ENCODE measurements at places on chromosomes 3 and 15.
A peak's percentile ranks its signal among the peaks of the same experiment; 100 is the strongest.

DNA sequence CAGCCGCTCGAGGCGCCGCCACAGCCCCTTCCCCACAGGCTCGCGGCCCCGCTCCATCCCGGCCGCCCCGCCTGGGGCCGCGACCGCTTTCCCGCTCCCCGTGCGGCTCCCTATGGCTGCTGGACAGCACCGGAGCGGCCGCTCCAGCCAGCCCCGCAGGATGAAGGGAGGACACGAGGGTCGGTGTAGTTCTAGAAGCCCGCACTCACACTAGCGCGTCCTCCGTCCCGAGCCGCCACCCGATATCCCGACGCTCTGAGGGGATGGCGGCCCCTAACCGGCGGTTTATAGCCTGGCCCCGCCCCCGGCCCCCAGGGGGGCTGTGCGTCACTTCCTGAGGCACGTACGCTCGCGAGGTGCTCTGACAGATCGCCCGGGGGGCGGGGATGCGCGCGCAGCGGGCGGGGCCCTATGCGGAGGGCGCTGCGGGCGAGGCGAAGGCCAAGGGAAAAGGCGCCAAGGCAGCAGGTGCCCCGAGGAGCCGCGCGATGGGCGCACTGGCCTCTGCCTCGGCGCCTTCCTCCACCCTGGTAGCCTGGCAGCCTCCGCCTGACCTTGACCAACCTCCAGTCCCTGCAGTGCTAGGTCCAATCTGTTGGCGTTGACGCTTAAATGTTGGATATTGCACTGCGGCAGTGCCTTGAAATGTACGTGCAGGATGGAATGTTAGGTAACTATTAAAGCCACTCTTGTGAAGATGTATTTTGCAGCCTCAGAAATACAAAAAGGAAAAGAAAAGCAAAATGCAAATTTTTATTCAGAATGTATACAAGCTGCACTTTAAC lies at the start of gene TFRC:
Gene TFRC (minus strand): TSS at position 257 of the 785 bp plus-strand sequence. CDS start 4,991 bp downstream, outside the sequence.
- peak; percentile 97 for DNase-seq

- no peak for DNase-seq
Measured at GRCh38 chr3:17552351-17552750, 190.1 kb downstream of the TBC1D5 start.

- no peak for DNase-seq
Measured at GRCh38 chr15:58213587-58214338, 75.6 kb downstream of the AQP9 start.

DNA sequence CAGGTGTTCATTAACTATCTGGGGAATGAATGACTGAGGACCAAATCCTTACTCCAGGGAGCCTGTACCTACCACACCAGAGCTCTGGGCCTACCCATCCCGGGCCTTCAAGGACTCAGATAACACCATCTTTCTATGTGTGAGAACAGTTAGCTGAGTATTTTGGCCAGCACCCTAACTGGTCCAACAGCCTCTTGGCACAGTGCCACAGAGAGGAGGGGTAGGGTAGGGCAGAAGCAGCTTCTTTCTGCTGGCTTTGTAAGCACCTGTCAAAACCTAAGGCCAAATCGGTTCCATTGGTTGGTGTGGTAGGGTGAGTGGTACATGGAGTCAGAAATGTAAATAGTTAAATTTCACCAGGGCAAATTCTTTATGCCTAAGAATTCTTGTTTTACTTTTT lies 26.7 kb downstream of the ISL2 start:
- no peak for DNase-seq

- DNase-seq, result no peak
Measured at GRCh38 chr3:138297059-138297607, 32.5 kb downstream of the NME9 start.

DNA sequence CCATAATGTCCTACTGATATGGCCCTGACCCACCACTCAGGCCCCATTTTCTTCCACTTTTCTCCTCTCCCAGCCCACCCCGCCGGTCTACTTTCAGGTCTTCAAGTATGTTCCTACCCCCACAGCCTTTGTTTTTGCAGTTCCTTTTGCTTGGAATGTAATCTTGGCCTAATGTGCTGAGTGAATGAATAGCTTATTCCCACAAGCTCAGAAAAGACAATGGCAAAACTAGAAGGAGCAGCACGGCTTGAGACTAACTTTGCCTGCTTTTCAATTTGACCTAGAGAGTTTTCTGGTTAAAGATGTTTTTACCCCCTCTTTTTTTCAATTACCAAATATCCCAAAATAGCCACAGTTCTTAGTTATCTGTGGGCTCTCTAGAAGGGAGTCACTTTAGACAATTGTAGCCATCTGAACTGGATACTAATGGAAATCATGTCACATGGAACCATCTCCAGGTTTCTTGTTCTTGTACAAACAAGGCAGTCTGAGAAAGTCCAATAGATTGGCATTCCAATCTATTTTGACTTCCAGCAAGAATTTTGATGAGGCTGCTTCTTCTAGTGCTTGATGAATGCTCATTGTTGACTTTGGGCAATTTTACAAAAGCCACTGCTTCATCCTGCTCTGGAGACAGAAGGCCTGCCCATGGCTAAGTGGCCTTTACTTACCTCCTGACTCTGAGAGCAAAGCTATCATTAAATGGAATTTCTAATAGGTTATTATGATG lies 16.3 kb upstream of the LMCD1 start:
- DNase-seq, result no peak

DNA sequence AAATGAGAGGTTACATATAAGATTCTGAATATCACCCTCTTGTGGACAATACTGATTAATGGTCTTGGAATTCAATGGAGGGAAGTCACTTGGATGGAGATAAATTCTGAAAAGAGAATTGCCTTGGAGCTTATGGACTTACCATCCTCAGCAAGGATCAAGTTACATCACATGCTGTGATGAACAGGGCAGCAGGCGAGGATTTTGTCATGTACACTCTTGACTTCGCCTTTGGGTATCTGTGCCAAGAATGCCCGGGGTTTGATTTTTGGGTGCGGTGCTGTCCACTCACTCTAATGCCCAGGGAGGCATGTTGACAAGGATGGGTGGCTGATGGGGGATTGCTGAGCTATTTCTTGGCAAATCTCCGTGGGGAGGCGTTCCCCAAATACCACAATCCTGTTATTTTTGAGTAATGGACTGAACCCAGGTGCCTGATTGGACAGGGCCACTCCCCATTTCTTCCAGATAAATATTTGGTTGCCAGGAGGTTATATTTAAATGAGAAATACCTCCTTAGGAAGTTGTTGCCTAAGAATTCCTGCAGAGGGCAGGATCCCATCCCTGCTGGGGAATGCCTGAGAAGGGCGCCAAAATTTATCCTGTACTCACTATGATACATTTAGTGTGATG lies 96.3 kb downstream of the TPRG1 start:
- no peak for DNase-seq

DNA sequence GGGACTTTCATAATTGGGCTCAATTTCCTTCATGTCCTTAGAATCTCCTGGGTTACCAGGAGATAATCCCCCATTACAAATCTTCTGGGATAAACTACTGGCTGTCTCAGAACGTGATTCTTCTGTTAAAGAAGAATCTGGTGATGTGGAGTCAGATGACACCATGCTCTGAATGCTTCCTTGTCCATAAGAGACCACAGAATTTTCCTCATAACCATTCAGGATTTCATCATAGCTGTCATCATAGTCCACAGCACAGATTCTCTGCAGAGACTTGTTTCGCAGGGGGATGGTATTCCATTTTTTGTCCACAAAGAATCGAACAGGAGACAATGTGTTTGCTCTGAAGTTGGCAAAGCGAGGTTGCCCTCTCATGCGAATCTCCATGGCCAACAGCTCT lies 109.8 kb upstream of the TSPAN3 start:
- no peak for DNase-seq

GRCh38 chr3:5726621-5727020 lies 539.1 kb downstream of the EDEM1 start:
- no peak for DNase-seq

DNA sequence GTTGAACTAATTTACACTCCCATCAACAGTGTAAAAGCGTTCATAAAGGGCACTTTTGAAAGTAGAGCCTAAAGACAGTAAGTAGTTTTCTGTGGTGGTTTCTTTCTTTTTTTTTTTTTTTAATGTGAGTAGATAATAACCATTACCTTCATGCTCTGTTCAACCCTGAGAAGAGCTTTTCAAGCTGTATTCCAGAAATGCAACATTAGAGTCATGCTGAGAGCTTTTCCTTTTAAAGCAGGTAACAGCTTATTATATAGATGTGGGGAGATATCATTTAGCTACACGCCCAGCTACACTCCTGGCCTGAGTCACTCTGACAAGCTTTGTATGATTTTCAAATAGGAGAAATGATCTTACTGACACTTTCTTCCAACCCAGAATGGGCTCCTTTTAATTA lies 96.2 kb upstream of the ARHGEF26 start:
- no peak for DNase-seq

DNA sequence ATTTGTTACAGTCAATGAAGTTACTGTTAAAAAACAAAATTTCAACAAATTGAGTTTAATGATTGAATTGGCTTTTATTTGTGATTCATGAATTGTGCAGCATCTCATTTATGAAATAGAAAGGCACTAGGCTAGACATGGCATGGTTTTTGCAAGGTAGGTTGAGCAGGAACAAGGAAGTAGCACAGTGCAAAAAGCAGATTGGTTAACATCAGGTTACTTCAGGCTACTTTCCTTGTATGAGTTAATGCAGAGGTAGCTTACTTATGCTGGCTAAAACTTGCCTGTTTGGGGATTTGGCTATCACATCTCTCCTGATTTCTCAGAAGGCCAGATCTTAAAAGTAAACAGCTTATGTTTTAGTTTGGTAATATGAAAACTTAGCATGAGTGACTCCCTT lies 23.0 kb upstream of the SV2B start:
- no peak for DNase-seq

- no peak for DNase-seq
Measured at GRCh38 chr15:77851691-77852090, 219.0 kb upstream of the LINGO1 start.

All from stimulated activated CD8-positive, alpha-beta memory T cell treated with anti-CD3 and anti-CD28 coated beads, Interleukin-2, amount 100 ng/mL, for 48 hours (primary cell).